ENCODE measurements at places on chromosomes 4 and X.

GRCh38 chr4:77044461-77045150, 31.2 kb downstream of the CCNI start:
- peak; percentile 70 for DNase-seq

DNA sequence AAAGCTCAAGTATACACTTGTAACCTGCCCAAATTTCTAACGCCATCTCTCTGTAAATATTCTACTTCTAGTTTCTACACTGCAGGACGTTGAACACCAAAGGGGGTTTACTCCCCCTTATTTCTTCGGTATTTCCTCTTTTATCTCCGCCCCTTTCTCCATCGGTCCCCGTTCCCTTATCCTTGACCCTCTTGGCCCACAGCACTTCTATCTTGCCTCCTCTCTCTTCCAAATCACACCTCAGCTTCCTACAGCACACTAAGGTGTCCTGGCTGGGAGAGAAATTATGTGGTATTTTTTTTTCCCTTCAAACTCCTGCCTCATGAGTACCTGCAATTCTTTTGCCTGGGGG, 715 bp downstream of the ZMAT1 start:
- DNase-seq, result no peak

GRCh38 chrX:34656467-34656841, 631 bp downstream of the TMEM47 start:
- DNase-seq, result peak; percentile 15

GRCh38 chr4:21790438-21791029, 158.0 kb downstream of the KCNIP4 start:
- DNase-seq, result peak; percentile 59

DNA sequence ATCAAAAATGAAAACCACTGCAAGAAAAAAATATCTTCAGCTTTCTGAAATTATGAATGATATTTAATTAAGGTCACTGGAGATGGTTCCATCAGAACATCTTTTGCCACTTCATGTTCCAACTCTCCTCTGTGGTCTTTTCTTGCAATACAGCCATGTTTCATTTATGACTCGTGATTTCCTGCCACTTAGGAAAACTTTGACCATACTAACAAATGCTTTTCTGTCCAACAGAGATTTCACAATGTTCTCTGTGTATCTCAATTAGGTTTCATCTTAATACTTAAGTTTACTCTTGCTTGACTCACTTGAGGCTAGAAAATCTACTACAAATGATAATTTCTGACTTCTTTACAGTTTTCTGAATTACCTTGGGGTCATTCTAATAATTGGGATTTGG, 330.9 kb downstream of the CXXC4 start:
- DNase-seq, result no peak

GRCh38 chrX:5916945-5917344, 311.7 kb downstream of the NLGN4X start:
- no peak for DNase-seq

- no peak for DNase-seq
Observed at GRCh38 chr4:140044337-140044902, 109.6 kb downstream of the MAML3 start.
